ENCODE measurements at places on chromosomes 3 and 15. TPM values are rescaled to one million over a fixed set of nuclear protein-coding genes. Genes with fewer than 3 reads are reported as not detected.

Gene STAB1
- total RNA-seq = 7.6 TPM

Gene MYLK
- 0.09 TPM for total RNA-seq

Gene AADACL2
- not detected for total RNA-seq

Gene EXD1
- total RNA-seq = not detected

Gene FEZF2
- not detected for total RNA-seq

Gene ATP6V1A
- total RNA-seq = 48.0 TPM

Gene XCR1
- total RNA-seq = not detected

Gene PLSCR5
- total RNA-seq = not detected

Gene HESX1
- total RNA-seq = not detected

Gene SLC6A6
- total RNA-seq = 44.5 TPM

- no peak for DNase-seq
These were observed 17.9 kb downstream of the TFRC start for GRCh38 chr3:196063971-196064370.

DNA sequence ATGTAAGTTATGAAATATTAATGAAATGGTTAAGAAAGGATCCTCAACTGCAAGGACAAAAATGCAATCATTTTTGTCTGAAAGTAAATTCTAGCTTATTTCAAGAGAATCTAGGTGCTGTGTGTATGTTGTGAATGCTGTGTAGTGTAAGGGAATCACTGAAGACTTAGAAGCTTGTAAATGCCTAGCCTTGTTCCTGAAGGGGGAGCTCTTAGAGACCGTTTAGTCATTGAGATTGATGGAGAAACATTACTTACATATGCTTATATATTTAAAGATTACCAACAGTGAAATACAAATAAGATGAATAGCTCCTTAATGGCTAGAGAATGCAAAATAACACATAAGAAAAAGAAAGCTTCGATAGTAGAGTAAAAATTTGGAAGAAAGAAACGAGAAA, 67.9 kb downstream of the CNTN4 start:
- DNase-seq = no peak

DNA sequence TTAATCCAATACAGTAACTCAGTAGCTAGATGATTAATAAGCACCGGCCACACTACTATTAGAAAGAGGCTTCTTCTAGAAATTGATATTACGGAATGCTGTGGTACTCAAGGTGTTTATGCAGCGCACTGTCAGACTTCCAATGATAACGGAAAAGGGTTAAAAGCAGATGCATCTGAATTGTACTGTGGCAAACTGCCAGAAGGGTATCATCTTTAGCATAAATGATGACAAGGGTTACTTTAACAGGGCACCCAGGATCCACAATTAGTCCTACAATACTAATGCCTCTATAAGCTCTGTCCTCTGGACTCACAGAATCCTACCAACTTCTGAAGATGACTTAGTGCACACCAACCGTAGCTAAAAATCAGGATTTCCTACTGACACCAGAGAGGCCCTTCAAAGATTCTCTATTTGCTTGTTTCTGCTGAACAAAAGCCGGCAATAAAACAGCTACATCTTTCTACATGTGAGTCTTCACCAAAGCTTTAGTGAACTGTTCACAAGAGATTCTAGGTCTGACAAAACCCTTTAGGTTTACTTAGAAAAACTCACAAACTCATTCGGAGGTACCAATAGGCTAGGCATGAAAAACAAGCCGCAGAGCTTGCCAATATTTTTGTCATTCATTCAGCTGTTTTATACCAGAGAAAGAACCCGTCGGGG, 7.1 kb downstream of the SATB1 start:
- DNase-seq = no peak

GRCh38 chr3:10600296-10600714, 94.9 kb upstream of the ATP2B2 start:
- no peak for DNase-seq

DNA sequence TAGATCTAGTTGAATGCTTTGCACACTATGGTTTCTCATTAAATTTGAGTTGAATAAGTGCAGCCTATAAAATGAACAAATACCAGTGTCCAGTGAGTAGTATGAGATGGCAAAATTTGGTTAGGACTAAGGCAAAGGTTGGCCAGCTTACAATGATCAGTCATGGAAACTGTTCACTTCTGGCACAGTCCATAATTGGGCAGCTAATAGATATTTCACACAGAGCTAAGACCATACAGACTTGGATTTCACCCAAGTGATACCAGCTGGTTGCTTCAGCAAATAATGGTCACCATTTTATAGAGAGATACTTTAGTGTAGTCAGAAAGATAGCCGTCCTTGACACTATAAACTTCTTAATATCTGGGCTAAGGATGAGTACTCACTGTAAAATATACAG, 15.7 kb downstream of the GAP43 start:
- DNase-seq = no peak

GRCh38 chr15:48012191-48012590, 108.6 kb upstream of the SLC24A5 start:
- DNase-seq = no peak

DNA sequence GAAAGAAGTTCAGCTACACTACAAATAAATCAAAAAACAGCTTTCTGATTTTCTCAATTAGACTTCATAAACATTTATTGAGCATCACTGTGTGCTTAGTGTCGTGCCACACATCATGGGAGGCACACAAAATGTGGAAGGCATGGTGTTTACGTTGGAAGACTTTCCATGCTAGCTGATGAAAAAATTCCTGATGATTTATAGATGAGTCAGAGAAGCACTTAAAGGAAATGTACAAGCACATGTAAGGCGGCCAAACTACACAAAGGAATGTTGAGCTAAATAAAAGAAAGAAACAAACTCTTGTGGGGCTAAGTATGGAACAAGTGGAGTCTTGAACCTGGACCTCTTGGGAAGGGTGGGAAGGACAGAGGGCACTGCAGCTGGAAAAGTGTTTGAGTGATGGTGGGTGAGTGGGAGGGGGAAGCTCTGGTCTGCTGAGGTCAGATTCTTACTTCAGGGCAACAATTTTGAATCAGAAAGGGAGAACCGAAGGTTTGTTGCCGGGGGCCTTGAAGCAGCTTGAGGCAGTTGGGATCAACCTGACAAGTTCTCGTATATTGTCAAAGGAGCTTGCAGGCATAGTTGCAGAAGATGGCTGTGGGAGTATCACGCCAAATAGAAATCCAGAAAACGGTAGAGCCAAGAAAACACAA, 66.9 kb downstream of the FOXB1 start:
- DNase-seq = no peak

DNA sequence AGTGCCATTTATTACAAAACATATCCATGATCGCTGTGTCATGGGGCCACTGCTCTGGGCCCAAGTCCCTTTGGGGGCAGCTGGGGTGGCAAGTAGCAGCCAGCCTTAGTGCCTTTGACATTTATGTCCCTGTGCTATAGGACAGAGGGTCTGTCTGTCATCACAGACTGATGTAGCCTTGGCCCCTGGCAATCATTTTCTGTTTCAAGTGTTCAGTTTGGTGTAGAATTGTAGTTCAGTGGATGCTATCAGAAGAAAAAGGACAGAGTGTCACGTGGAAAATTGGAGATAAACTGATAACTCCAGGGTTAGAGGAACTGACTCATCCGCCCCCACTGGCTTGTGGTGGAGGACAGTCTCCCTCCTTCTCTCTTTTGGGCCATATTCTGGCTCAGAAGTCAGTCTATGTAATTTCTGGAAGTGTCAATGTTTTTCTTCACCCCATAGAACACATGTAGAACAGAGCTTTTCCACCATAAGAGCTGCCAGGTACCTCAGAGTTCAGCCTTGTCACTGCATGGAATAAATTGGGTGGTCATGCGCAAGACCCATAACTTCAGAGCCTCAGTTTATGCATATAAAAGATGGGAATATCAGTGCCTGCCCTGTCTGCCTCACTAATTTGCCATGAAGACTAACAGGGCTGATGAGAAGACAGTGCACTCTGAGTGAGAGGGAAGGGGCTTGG, 4.5 kb upstream of the MRPS22 start:
- no peak for DNase-seq

DNA sequence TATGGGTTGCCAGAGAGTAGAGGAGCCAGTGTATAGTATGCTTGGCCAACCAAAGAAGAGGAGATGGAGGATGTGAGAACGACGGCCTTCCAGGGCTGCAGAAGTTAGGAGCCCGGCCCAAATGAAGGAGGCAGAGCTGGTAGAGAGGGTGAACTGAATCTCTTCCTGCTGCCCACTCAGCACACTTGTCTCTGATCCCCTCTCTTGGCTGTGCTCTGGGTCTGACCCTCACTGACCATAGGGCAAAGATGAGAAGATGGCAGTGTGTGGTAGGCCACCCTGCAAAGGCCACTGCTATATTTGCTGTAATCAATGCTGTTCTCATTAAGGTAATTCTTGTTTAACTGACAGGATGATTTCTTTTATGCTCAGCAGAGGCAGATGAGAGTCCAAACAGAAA, 256.0 kb downstream of the OCA2 start:
- no peak for DNase-seq
